Stimulated activated CD4-positive, alpha-beta T cell treated with anti-CD3 and anti-CD28 coated beads, Interleukin-15, amount 100 ng/mL, for 48 hours (primary cell): ENCODE measurements at places on chromosomes 11 and 22.

DNA sequence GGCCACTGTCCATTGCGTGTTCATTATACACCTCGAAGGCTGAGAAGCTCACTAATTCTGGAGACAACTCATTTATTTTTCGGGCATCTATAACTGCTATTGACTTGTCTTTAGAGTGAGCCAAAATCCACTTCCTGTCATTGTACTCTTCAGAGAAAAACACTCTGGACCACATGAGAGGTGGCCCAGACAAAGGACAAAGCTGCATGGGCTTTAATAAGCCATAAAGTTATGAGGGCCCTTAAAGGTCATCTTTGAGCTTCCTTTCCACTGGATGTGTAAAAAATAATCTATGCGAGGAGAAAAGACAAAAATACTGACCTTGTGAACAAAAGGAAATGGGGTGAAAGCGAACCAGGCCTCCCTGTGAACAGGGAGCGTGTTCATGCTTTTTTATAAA, 63.5 kb upstream of the ZC3H12C start:
- no peak for DNase-seq

DNA sequence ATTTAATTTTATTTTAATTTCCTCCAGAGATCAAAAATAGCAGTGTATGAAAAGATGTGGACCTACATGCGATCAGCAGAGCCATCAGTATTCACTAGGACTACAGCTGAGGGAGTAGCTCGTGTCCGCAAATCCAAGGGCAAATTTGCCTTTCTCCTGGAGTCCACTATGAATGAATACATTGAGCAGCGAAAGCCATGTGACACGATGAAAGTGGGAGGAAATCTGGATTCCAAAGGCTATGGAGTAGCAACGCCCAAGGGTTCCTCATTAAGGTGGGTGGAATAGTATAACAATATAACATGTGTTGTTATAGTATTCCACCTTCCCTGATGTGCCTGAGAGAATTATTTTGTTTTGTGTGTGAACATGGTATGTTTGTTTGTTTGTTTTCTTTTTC, 88.3 kb downstream of the MSANTD4 start:
- no peak for DNase-seq

DNA sequence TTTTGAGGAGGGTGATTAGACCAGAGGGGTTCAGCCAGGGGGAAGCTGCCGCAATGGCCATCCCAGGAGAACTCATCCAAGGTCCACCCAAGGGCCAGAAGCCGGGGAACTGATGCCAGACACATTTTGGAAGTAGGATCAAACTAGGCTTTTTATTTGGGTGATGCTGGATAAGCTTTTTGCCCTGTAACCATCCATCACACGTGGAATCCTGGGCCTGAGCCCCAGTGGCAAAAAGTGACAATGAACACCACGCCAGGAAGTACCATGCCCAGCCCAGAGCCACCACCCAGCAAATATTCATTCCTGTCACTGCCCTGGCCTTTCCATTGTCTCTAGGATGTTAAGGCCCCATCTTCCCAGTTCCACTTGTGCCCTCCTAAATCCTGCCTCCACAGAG, 85.9 kb downstream of the ZC3H12C start:
- DNase-seq = no peak

- DNase-seq = no peak
These were observed 1.8 kb downstream of the GAS2 start for GRCh38 chr11:22668005-22668796.

GRCh38 chr22:41978732-41979131, 9.5 kb downstream of the SEPTIN3 start:
- DNase-seq = no peak

- DNase-seq = no peak
These were observed 68.9 kb upstream of the KCNQ1OT1 start for GRCh38 chr11:2768471-2769408.

DNA sequence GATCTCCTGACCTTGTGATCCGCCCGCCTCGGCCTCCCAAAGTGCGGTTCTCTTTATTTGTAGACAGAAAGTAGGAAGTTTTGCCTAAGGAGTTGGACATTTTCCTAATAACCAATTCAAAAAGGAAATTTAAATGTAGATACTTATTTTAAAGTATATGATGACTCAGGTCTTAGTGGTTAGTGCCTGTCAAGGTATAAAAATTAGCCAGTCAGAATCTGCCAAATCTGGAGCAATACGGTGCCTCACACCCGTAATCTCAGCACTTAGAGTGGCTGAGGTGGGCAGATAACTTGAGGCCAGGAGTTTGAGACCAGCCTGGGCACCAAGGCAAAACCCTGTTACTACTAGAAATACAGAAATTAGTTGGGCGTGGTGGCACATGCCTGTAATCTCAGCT, 86.7 kb upstream of the RASSF10 start:
- no peak for DNase-seq
